Kidney glomerular epithelial cell (primary cell): ENCODE measurements at places on chromosomes 11 and 22.
A peak's percentile ranks its signal among the peaks of the same experiment; 100 is the strongest.

DNA sequence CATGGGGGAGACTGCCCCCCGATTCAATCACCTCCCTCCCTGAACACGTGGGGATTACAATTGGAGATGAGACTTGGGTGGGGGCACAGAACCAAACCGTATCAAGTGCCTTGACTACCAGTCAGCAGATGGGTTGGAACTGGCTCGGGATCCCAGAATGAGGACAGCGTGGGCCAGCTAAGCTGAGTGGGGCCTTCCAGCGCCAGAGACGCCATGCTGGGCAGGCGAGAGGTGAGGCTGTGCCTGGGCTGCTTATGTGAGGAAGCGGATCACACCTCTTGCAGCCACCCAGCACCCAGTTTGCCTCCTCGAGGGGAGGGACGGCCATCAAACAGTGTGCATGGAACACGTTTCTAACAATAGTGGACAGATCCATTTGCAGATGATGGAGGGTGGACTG, 195.1 kb downstream of the TBC1D22A start:
- no peak for DNase-seq

- DNase-seq: no peak
Measured at GRCh38 chr11:34065505-34066203, 14.1 kb downstream of the CAPRIN1 start.

- peak; percentile 68 for DNase-seq
Measured at GRCh38 chr11:14029971-14030920, 67.7 kb downstream of the SPON1 start.

- DNase-seq: no peak
Measured at GRCh38 chr11:9943386-9944110, 279.7 kb downstream of the SWAP70 start.

GRCh38 chr11:18294862-18295261, 27.1 kb downstream of the HPS5 start:
- DNase-seq: no peak

DNA sequence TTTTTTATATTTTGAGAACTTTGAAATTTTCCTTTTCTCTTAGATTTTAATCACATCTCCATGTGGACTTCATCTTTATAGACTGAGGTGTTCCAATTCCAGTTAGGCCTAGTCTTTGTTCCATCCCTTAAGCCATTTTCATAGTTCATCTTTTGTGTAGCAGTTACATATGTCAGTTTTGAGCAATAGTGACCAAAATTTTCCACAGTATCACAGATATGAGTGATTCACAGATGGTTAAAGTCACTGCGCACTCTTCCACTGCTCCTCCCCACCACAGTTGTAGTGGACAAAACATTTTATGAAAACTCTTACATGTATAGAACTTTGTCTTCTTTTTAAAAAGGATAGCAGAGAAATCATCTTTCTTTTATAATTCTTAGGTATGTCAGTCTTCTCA, 42.8 kb downstream of the YAP1 start:
- no peak for DNase-seq

- DNase-seq: peak; percentile 53
Measured at GRCh38 chr22:50271519-50271970, 1.4 kb upstream of the MAPK11 start.

GRCh38 chr11:57260937-57261783, 24.1 kb upstream of the APLNR start:
- DNase-seq: no peak

DNA sequence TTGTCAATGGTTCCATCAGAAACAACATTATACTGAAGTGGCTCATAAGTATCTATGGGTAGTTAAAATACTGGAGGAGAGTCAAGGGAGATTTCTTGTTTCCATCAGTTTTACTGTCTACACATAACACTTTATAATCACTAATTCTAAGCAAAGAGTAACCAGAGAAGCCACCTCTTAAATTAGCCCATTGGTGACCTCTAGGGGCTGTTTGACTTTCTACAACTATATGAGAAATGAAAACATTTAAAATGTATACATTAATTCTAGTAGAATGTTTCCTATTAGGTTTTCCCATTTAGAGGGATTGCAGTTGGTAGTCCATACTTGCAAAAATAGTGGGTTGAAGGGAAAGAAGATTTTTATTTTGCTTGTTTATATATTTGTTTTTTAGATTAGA, 504.3 kb downstream of the FAM181B start:
- peak; percentile 30 for DNase-seq

GRCh38 chr11:70900540-70900939, 351.8 kb downstream of the SHANK2 start:
- DNase-seq: no peak

DNA sequence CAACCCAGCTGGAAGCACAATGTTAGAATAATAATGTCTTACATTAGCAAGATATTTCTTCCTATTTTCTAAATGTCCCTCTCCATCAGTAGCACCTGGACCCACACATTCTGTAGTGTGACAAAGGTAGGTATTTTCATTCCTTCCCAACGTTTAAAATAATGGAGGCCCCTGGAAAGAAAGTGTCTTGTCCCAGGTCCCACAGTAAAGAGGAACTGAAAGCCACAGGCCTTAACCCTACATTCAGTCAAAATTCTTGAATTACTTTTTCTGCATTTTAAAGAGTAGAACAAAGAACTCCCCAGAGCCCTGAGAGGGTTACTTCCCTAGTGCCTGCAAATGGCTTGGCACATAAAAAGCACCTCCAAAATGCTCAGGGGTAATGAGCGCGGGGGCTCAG, 26.3 kb downstream of the OPCML start:
- DNase-seq: no peak

DNA sequence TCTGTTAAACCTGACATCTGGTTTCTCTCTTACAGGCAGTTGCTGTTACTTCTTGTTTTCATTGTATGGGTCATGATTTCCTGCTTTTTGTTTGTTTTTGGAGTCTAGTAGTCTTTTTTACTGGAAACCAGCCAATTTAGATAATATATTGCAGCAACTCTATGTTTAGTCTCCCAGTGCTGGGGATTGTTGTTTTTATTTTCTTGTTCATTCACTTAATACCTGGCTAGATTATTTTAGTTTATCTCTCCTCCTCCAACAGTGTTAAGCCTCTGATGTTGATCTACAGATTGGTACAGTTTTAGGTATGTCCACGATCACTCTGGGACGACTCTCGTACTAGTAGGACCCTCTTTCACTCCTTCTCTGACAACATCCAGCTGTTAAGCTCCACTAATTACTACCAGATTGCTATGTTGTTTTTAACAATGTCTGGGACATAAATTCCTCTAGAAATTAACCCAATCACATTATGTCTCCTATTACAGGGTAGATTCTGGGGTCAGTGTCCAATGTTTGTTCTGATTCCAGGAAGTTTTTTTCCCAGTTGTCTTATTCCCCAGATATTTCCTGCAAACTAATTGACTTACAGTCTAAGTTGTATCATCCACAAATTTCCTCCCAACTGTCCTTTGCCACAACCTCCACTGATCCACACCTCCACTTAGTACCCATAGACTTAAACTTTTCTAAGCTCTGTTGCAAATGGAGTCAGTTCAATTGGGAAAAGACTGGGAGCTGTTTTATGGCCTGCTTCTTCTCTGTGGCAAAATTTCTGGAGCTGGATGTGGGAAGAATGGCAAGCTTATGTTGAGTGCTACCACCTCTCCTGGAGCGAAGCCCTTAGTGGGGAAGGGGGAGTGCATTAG, 1280.6 kb upstream of the CNTN5 start:
- peak; percentile 21 for DNase-seq

- no peak for DNase-seq
Measured at GRCh38 chr22:44855855-44856254, 103.5 kb downstream of the ARHGAP8 start.

DNA sequence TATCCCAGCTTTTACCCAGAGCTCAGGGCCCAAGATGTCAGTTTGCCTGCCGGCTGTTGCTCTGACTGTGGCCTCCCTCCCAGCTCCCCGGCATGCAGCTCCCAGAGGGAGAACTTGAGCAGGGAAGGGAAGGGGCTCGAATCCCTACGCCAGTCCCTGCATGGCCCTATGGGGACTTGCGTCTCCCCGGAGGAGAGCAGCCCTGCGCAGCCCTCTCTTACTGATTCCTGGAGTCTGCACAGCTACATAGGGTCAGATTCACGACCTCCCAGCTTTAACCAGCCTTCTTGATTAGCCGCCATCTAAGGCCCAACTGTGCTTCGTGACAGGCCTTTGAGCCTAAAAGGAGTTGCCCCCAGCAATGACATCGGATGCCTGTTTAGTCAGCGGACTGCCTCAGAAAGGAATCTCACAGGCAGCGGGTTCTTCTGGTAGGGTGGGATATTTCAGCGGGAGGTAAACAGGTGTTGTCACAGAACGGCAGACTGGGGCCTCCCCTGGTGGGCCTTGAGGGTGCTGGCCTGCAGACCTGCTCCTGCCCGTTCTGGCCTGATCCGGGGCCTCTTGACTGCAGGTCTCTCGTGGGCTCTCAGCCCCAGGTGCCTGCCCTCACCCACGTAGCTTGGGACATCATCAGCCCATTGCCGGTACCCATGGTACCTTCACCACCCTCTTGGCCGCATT, 43.8 kb upstream of the KCNQ1OT1 start:
- no peak for DNase-seq

GRCh38 chr11:64742889-64743590, 902 bp downstream of the RASGRP2 start:
- DNase-seq: no peak

DNA sequence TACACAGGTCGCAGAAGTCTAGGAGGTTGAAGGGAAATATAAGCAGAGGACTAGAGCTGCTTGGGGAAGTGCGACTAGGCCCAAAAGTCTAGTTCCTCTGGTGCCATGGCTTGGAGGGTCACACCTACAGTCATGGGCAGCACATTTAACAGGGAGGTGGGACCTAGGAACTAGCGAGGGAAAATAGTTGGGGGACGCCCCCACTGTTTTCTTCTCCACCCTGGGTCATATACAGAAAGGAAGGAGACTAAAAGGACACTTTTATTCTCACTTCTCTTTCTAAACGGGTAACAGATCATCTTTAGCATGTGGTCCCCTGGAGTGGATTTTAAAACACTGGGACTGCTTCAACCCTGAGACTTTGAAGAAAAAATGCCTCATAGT, 16.6 kb downstream of the APIP start:
- no peak for DNase-seq

GRCh38 chr11:82732348-82732733, 1.3 kb downstream of the FAM181B start:
- DNase-seq: no peak

DNA sequence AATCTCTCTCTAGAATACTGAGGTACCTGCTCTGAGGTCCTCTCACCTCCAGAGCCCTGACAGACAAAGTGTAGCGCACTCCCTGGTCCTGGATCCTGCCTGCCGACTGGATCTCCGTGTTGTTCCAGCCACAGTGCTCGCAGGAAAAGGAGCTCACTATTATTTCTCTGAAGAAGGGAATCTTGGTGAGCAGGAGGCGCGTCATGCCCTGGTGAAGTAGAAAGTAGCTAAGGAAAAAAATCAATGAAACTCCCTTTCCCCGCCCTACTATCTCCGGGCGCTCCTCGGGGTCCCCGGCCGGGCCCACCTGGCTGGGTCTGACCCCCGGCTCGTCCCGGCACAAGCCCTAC, 412 bp downstream of the ZPR1 start:
- DNase-seq: no peak

- no peak for DNase-seq
Measured at GRCh38 chr11:109658190-109658589, 236.2 kb downstream of the C11orf87 start.
